Foreskin keratinocyte (primary cell): ENCODE measurements at places on chromosomes 3 and 15. TPM values are rescaled to one million over a fixed set of nuclear protein-coding genes. Genes with fewer than 3 reads are reported as not detected.

The ADCY5 gene
- 0.14 TPM in 1 of 2 replicates, not detected in the other for total RNA-seq

The ASB14 gene
- total RNA-seq, result not detected in 2 replicates

The MYL3 gene
- total RNA-seq, result not detected in 2 replicates

The ITIH1 gene
- not detected in 2 replicates for total RNA-seq

The ZNF385D gene
- total RNA-seq, result 1.6 and 1.7 TPM in 2 replicates

The FSIP1 gene
- 0.58 and 0.63 TPM in 2 replicates for total RNA-seq
